CD4-positive, alpha-beta T cell (primary cell): ENCODE measurements at places on chromosomes 2 and 18.

DNA sequence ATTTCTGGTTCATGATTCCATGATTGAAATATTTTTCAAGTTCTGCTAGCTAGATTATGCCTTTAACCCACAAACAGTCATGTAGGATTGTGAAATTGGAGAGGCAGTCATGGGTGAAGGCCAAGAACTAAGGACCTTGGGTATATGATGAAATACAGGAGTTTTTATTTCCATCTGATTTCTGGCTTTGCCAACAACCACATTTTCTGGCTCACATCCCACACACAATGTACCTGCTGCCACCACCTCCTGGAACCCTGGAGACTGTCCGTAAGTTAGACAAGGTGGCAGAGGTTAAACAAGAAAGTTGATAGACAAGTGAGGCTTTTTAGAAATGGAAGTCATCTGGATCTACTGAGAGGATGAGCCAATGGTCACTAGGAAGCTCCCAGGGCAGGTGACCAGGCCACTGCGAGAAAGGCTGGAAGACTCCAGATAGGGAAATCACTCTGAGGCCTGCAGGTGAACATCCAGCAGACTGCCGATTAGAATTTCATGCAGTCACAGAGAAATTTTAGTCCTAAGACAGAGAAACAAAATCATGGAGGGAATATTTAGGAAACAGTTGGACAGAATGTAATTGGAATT, 402.0 kb downstream of the ALK start:
- no peak for DNase-seq

DNA sequence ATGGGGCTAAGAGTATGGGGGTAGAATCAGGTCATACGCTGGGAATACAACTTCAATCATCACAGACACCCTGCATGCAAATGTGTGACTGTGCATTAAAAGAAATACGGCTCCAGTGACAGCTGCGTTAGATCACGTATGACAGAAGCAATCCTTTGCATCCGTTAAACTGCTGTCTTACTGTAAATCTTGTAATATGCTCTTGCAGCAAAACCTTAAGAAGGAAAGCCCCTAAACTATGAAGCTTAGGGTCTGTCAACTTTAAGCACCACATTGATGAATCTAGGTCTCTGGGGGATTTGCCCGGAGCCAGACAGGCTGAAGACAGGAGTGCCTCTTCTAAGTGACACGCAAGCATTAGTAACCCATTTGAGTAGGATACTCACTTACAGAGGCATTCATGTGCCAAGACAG, 84.7 kb upstream of the EML6 start:
- DNase-seq = no peak

DNA sequence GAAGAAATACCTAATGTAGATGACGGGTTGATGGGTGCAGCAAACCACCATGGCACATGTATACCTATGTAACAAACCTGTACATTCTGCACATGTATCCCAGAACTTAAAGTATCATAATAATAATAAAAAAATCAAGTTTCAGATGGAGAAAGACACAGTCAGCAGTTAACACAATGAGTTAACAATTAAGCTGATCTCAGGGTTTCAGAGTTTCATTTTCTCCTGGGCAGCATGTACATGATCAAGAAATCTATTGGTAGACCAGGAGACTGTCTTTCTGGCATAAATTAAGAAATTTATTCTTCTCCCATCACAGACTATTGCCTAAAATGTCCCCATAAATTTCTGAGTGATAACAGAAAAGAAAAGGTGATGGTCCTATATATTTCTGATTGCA, 155.3 kb downstream of the RAD51AP2 start:
- no peak for DNase-seq

- DNase-seq = no peak
Measured at GRCh38 chr18:75810961-75811551, 383.6 kb upstream of the SMIM21 start.

DNA sequence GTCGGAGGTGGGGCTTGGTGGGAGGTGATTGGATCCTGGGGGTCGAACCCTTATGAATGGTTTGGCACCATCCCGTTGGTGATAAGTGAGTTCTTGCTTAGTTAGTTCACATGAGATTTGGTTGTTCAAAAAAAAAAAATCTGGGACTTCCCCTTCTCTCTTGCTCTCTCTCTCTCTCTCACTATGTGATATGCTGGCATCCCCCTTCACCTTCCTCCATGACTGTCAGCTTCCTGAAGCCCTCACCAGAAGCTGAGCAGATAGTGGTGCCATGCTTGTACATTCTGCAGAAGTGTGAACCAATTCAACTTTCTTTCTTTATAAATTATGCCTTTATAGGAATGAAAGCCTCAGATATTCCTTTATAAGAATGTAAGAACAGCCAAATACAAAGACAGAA, 269.7 kb upstream of the APCDD1 start:
- DNase-seq = no peak

- no peak for DNase-seq
Measured at GRCh38 chr18:13220361-13220991, 1.9 kb downstream of the LDLRAD4 start.

DNA sequence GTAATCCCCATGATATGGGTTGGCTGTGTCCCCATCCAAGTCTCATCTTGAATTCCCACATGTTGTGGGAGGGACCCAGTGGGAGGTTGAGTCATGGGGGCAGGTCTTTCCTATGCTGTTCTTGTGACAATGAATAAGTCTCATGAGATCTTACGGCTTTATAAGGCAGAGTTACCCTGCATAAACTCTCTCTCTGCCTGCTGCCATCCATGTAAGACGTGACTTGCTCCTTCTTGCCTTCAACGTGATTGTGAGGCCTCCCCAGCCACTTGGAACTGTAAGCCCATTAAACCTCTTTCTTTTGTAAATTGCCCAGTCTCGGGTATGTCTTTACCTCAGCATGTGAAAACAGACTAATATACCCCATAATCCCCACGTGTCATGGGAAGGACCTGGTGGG, 61.9 kb upstream of the LDAH start:
- DNase-seq = no peak

- no peak for DNase-seq
Measured at GRCh38 chr2:73063472-73063871, 8.0 kb downstream of the SFXN5 start.

DNA sequence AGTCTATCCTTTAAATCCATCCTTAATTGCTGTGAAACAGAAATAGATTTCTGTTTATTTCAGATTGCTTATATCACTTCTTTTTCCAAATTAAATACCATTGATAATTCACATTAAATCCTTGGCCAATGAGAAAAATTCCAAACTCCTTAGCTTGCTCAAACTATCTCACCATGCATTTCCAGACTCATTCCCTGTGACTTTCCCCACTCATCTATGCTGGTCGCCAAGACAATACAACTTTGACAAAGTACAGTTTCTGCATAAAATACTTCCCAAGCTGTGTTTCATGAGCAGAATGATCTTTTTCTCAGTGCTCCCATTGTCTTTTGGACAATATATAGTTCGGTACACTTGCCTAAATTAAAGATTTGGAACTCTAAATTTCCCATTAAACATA, 575.6 kb downstream of the CPS1 start:
- DNase-seq = no peak

GRCh38 chr18:23503963-23504344, 643 bp downstream of the RMC1 start:
- no peak for DNase-seq

GRCh38 chr2:64525317-64525613, 1.1 kb downstream of the AFTPH start:
- DNase-seq = peak; percentile 0

DNA sequence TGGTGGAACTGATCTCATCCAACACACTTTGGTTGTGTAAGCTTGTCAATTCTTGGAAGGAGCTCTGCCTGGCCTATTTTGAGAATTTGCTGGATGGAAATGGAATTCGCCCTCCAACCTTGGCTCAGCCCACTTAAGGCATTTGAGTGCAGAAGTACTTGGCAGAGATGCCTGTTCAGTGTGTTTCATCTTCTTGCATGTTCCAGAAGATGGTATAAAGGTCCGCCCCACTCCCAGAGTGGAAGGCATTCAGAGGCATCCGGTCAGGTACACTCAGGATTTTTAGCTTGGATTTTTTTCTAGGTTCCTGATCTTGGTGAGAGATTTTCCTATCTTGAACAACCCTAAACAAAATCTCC, 61.3 kb upstream of the TXNDC2 start:
- no peak for DNase-seq

DNA sequence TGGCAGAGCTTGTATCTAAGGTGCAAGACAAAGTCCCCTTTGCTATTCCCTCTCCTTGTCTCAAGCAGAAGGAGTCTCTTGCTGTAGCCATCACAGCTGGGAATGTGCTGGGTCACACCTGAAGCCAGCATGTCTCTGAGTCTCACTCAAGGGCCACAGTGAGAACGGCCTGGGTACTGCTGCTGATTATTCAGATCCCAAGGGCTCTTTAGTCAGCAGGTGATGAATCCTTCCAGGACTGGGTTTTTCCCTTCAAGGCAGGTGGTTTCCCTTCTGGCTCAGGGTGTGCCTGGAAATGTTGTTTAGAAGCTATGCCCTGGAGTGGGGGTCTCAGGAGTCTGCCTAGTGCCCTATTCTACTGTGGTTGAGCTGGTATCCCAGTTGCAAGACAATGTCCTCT, 356.3 kb downstream of the PARD3B start:
- DNase-seq = no peak

GRCh38 chr18:69978732-69979715, 31.4 kb upstream of the CD226 start:
- no peak for DNase-seq

DNA sequence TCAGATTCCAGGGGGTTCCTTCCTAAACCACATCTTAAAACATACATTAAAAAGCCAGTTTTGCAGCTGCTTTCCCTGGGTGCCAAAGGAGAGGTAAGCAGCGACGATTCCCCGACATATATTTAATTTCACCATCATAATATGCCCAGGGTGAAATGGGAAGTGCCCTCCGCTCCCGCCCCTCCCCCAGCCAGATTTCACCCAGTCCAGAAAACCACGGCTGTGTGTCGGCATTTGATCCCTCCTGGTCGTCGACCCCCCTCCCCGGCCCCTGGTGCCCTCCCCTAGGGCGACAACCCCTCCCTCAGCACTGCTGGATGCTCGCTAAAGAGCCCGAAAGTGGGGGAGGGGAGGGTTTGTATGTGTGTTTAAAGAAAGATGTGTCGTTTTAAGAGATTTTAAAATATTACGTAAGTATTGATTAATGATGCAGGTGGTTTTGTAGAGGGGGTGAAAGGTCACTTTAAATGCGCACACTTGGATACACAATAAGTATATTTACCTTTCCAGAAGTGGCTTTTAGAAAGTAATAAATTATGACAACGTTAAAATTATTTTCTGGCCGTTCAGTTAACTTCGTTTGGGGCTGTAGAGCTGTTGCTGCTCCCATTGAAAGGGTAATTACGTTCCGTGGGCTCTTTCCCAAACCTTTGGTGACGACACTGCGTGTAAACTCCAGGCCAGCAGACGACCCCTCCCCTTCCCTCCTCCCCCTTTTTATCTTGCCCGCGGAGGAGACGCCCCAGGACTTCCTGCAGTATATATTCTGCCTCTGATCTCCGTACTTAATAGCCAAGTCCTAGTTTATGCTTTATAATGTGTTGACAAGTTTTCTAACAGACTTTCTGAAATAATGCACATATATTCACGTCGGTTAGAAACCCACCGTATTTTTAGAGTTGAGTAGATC, 3.4 kb upstream of the BCL11A start:
- DNase-seq = no peak

DNA sequence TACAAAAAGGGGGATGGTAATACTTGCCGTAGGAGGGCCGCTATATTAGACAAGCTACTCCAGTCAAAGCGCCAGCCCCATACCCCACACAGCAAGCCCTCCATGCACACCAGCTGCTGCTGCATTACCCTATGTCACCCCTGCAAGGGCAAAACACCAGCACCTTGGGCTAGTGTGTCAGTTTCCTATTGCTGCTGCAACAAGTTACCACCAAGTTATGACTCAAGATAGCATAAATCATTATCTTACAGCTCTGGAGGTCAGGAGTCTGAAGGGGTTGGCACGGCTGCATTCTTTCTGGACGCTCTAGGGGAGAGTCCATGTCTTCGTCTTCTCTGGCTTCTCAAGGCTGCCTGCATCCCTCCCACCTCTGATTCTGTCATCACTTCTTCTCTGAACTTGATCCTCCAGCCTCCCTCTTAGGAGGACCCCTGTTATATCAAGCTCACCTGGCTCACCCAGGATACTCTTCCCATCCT, 88.6 kb upstream of the ACAA2 start:
- DNase-seq = no peak

GRCh38 chr2:178796079-178796677, 11.0 kb downstream of the TTN start:
- DNase-seq = peak; percentile 30

- DNase-seq = peak; percentile 18
Measured at GRCh38 chr2:62197011-62197924, 1.4 kb downstream of the B3GNT2 start.
